ENCODE measurements at places on chromosomes 5 and 9.

GRCh38 chr5:72122602-72123001 is 15.3 kb downstream of the MAP1B start:
- no peak for DNase-seq

DNA sequence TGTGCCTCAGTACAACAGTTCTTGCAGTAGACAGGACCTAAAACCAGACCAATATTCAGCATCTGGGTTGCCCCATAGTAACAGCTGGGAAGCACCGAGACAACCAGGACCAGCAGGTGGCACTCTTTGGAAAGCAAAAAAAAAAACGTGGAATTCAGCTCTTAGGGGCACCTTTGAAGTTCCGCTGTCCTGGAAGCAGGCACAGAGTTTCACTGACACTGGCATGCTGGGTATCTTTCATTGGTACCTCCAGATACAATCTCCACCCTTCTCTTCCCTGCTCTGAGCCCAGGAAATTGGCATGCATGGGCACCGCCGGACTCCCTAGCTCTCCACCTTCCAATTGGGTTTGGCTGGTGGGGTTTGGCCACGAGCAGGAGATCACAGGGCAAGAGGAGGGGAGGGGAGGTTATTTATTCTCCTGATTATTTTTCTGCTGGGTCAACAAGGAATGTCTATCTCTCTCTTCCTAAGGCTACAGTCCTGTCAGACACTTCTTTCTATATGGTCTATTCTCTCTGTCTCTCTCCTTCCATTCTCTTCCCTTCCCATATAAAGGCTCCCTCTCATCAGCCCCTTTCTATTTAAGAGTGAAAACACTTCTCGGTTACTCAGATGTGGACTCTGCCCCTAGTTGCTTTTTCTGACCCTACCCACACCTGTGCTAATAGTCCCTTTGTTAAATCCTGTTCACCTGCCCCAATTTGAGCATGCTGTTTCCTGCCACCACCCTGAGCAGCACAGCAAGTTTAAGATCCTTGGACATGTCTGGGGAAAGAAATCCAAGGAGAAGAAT is 1.9 kb upstream of the IDNK start:
- DNase-seq = peak; percentile 54

- DNase-seq = peak; percentile 47
Measured at GRCh38 chr5:66864240-66864884, 268.2 kb downstream of the MAST4 start.

GRCh38 chr5:163633926-163634460 is 128.6 kb downstream of the MAT2B start:
- no peak for DNase-seq

DNA sequence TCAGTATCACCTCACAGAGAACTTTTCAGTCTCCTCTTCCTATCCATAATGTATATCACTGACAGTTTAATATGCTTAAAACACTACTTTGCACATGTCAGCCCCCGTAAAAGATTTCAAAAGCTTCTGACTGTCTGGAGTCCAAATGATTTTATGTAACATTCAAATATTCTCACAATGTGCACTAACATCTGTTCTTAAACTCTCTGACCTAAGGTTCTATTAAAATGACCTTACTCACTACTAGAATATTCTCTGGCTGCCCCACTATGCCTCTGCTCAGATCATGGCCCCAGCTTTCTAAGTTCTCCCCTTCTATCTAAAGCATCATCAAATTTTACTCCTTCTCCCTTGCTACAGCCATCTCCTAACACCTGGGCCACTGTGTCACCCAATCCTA is 52.5 kb downstream of the AP3B1 start:
- no peak for DNase-seq

GRCh38 chr9:84207491-84207951 is 133.0 kb downstream of the SLC28A3 start:
- no peak for DNase-seq

GRCh38 chr5:133569347-133569746 is 43.0 kb downstream of the FSTL4 start:
- DNase-seq = no peak

DNA sequence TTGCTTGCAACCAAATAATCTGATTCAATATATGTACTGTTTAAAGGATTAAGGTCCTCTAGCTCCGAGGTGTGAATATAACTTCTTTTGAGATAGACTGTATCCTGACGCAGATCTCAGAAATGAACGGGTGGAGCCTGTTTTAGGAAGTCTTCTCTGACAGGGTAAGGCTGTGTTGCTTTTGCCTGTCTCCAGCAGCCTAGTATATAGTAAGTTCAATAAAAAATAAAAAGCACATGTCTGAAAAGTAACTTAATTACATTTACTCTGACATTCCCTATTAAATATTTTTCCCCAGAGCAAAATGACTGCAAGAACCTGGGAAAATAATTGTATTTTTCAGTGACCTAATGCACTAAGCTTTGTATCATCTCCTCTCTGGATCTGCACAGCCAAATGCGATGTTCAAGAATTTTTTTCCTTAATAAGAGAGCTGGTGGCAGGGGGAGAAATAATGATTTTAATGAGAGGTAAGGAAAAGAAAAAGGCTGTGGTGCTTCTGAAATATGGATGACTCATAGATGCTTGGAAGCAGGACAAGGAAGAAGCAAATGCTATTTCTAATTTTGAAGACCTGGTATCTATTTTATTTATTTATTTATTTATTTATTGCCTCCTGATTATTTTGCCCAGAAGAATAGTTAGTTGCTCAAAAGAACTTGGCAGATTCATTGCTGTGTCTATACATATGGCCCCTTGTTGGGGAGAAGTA is 7.3 kb downstream of the PPP3R2 start:
- no peak for DNase-seq

- DNase-seq = peak; percentile 72
Measured at GRCh38 chr9:132372177-132373095, 17.6 kb upstream of the SETX start.

GRCh38 chr9:134276453-134277245 is 49.6 kb upstream of the RXRA start:
- peak; percentile 97 for DNase-seq

DNA sequence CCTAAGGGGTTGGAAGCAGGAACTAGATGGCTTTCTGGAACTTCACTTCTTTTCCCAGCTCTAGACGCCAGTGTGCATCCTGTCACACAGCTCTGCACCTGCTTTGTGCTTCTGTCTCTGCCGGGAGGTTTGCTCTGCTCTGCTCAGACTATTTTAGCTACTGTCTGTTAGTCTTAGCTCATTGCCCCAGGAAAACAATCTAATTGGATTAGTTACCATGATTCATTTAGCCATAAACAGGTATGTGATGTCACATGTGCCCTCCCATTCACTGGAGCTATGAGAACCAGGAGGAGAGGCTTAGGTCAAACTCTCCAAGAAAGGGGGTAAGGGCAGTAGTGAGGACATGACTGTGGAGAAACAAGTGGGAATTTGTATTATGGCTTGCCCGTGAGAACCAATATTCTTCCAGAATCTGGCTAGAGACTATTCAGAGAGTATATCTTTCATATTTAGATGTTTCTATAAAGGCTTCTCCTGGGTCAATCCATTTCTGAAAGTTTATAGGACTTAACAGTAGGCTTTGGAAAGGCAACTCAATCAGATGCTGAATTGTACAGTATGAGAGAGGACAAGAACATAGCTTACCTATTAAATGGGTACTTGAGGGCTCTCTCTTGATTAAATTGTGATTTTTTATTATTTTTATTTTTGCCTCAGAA is 22.4 kb upstream of the NREP start:
- DNase-seq = no peak

DNA sequence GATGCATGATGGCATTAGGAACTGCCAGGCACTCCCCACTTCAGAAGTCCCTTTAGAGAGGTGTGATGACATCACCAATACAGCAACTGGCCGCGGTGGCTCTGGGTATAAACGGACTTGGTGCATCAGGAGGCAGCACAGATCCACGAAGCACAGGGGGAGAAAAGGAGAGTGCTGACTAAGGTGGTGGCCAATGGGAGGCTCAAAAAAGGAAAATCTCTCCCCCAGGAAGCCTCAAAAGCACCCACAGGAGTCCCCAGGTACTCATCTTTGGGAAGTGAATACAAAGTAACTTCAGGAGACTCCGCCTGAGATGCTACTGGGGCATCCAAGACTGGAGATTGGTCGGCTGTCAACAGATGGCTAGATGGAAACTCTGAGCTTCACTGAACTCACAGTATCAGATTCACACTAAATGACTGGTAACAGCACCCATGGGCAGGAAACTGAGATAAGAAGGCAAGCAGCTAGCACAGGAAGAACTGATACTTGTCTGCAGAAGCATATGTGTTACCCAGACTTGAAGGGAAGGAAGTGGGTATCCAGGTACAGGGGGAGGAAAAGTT is 7.6 kb downstream of the TTC39B start:
- no peak for DNase-seq

DNA sequence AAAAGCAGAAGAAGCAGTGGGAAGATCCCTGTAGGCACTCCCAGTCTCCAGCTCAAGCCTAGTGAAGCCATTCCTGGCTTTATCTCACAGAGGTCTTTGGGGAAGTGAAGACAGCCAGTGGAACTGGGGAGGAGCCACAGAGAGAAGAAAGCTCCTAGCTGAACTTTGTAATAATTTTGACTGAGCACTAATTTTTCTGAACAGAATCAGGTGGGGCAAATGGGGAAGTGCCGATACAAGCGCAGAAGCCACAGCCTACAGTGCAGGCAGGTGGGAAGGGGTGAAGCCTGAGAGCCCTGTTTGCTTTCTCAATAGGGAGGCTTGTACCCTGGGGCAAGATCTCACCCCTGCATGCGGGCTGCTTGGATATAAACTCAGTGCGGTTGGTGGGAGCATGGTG is 48.4 kb upstream of the SNAPC3 start:
- DNase-seq = peak; percentile 65

DNA sequence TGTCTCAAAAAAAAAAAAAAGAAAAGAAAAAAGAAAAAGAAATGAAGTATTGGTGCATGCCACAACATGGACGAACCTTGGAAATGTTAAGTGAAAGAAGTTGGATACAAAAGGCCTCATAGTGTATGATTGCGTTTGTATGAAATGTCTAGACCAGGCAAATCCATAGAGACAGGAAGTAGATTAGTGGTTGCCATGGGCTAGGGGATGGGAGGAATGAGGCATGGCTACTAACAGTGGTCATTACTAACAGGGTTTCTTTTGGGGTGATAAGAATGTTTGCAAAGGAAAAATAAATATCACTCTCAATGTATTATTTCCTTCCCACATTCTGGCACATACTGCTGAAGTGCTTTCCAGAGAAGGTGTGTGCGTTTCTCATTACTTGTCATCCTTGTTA is 44.1 kb downstream of the UGCG start:
- peak; percentile 53 for DNase-seq

- DNase-seq = no peak
Measured at GRCh38 chr5:18999478-18999877, 988.5 kb downstream of the CDH18 start.

DNA sequence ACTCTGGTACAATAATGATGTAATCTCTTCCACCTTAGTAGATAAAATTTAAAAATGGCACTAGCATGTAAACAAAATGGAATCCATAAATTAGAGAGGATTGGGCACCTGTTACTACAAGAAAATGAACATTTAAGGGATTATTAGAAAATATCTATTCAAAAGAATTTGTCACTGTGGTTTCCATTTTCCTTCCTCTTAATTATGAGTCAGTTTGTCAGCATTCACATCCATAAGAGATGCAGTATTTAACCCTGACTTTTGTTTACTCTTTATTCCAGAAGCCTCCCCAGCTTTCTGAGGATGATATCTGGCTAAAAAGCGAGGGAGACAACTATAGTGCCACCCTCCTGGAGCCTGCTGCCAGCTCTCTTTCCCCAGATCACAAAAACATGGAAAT is 72.1 kb downstream of the C9orf152 start:
- DNase-seq = no peak

DNA sequence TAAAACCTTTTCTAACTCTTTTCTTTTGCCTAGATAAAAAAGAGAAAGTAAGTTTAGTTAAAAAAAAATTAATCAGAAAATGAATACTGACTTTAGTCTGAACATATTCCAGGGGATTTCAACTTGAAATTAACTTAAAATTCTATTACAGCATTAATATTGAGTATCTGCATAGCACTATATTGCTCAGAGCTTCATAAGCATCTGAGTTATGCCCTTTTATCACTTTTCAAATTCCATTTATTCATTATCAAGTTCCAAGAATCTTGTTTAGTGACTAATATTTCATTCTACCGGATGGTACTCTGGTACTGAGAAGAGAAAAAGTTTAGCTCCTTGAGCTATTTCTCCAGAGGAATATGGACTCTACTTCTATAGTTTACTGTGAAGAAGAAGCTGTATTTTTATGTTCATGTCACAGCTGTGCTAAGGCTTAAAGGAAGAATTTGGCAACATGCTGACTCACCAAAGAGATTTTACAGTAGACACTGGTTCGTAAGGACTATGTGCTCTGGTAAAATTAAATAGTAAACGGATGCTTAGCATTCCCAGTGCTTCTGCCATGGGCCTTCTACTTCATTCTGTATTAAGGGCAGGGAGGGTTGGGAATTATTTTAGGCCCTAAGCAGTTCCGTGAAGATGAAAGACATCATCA is 285.2 kb upstream of the SEMA6A start:
- DNase-seq = no peak

DNA sequence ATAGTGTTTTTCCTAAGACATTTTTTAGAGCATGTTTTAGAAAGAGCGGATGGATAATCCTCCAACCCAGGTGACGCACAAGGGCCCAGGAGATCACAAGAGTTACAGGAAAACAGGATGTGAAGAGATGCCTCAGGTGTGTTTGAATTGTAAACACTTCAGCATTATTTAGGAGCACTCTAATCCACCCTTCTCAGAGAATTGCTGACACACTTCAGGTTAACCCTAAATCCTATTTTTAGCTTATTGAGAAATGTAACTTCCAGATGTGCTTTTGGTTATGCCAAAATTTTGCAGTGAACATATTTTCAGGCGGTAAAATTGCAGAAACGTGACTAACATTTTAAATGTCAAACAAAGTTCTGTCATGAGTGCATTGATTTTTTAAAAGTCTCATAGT is 755.4 kb upstream of the CTNND2 start:
- no peak for DNase-seq

GRCh38 chr5:111345731-111346130 is 121.5 kb downstream of the CAMK4 start:
- DNase-seq = no peak

GRCh38 chr5:67063791-67064190 is 132.8 kb downstream of the CD180 start:
- no peak for DNase-seq

DNA sequence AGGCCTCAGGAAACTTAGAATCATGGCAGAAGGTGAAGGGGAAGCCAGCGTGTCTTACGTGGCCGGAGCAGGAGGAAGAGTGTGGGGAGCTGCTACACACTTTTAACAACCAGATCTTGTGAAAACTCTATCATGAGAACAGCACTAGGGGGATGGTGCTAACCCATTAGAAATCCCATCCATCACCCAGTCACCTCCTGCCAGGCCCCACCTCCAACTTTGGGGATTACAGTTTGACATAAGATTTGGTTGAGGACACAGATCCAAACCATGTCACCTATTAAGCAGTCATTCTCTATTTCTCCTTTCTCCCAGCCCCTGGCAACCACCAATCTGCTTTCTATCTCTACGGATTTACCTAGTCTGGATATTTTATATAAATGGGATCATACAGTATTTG is 26.9 kb downstream of the PBX3 start:
- DNase-seq = no peak

- no peak for DNase-seq
Measured at GRCh38 chr5:151475388-151475787, 28.0 kb downstream of the SLC36A1 start.
